Karpas-422 (cell line): ENCODE measurements at places on chromosomes 12 and 14. TPM values are rescaled to one million over a fixed set of nuclear protein-coding genes. Genes with fewer than 3 reads are reported as not detected.

Gene BICD1
- total RNA-seq: 39.6 and 55.7 TPM in 2 replicates

Gene CD163L1
- total RNA-seq: 19.4 and 34.4 TPM in 2 replicates

Gene INSM2
- 0.22 and 0.32 TPM in 2 replicates for total RNA-seq

Gene LUM
- not detected in 2 replicates for total RNA-seq
